H1 (cell line): ENCODE measurements at places on chromosomes 1 and 21.

- DNase-seq, result no peak
Measured at GRCh38 chr1:37515185-37516034, 844 bp upstream of the MEAF6 start.

GRCh38 chr1:185049670-185050069, 4.3 kb downstream of the RNF2 start:
- no peak for DNase-seq

DNA sequence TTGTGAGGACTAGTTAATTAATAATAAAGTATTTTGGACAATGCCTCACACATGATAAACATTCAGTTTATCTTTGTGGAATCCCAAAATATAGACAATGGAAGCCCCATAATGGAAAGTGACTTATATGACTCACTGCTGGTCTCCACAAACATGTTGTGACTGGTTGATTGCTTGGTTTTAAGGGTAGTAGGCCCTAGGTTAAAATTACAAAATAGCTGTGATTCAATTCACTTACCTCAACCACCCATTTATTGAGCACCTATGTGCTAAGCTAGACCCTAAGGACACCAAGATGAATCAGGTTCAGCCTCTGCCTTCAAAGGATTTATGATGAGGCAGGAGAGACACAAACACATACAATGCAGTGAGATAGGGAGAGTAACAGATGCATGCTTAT, 42.4 kb downstream of the KANK4 start:
- DNase-seq, result no peak

DNA sequence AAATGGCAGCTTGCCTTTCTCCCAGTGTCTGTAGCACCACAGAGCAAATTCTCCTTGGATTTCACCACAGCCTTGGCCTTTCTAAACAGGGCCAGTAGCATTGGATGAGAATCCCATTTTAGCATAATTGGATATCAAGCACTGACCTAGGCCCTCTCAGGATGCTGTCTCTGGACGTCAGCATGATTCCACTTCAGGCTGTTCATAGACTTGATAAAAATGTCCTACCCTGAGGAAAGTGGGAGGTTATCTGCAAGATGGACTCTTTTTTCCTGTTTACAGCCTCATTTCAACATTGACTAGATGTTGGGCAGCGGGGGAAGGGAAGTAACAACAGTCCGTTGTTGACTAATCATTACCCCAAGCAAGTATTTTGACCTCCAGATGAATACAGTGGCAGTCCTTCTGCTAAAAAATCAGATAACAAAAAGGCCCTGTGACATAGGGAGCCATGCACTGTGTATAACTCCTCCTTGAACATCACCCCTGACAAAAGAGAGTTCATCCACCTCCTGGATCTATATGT, 5.2 kb downstream of the NPL start:
- no peak for DNase-seq
